Stimulated activated CD8-positive, alpha-beta memory T cell treated with anti-CD3 and anti-CD28 coated beads, Interleukin-7, amount 100 ng/mL, for 48 hours (primary cell): ENCODE measurements at places on chromosomes 4 and X.

GRCh38 chrX:72262077-72262476 lies 15.0 kb downstream of the RPS4X start:
- DNase-seq, result no peak

GRCh38 chr4:76582817-76583087 lies 147.7 kb downstream of the SHROOM3 start:
- DNase-seq, result no peak

DNA sequence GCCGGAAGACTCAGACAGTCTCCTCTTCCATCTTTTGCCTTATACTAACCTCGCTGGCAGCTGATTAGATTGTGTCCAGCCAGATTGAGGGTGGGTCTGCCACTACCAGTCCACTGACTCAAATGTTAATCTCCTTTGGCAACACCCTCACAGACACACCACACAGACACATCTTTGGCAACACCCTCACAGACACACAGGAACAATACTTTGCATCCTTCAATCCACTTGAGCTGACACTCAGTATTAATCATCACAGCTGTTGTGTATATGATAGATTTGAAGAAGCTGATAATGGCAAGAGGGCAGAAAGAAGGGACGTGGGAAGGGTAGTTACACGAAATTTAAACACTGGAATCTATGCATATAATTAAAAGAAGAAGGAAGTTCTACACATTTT lies 139.5 kb downstream of the ANKRD50 start:
- no peak for DNase-seq

DNA sequence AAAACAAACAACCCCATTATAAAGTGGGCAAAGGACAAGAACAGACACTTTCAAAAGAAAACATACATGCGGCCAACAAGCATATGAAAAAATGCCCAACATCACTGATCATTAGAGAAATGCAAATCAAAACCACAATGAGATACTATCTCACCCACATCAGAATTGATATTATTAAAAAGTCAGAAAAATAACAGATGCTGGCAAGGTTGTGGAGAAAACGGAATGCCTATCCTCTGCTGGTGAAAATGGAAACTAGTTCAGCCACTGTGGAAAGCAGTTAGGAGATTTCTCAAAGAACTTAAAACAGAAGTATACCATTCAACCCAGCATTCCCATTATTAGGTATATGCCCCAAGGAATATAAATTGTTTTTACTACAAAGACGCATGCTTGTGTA lies 112.5 kb downstream of the JADE1 start:
- DNase-seq, result no peak

DNA sequence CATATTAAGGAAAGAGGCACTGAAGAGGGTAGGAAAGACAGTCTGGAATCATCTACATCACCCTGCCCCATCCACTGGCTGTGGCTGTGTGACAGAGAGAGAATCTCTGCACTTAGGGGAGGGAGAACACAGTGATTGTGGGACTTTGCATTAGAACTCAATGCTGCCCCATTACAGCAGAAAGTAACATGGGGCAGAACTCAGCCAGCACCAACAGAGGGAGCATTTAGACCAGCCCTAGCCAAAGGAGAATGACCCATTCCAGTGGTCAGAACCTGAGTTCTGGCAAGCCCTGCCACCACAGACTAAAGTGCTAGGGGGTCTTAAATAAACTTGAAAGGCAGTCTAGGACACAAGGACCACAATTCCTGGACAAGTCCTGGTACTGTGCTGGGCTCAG lies 37.9 kb downstream of the ZNF330 start:
- no peak for DNase-seq

GRCh38 chr4:568962-569361 lies 7.1 kb downstream of the TMEM271 start:
- DNase-seq, result no peak

GRCh38 chr4:11549525-11549924 lies 120.8 kb upstream of the HS3ST1 start:
- no peak for DNase-seq

DNA sequence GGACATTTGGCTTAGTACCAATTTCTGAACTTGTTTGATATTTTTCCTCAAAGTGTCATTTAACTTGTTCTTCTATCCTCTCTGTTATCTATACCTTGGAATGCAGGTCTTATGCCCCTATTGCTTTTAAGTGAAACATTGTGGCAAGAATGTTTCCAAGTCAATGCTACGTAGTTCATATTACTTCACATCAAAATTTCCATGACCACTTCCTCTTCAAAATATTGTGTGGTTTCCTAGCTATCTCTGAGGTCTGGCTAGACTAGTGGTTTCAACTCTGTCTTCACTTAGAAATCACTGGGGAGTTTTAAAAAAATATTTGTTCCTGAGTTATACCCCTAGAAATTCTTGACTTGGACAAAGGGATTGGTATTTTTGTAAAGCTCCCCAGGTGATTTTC lies 20.2 kb upstream of the RASGEF1B start:
- no peak for DNase-seq

- no peak for DNase-seq
Observed at GRCh38 chrX:68950937-68951336, 122.1 kb downstream of the EFNB1 start.

GRCh38 chr4:98744372-98745150 lies 86.2 kb upstream of the TSPAN5 start:
- DNase-seq, result no peak

GRCh38 chr4:121943941-121944340 lies 7.9 kb downstream of the TRPC3 start:
- no peak for DNase-seq

DNA sequence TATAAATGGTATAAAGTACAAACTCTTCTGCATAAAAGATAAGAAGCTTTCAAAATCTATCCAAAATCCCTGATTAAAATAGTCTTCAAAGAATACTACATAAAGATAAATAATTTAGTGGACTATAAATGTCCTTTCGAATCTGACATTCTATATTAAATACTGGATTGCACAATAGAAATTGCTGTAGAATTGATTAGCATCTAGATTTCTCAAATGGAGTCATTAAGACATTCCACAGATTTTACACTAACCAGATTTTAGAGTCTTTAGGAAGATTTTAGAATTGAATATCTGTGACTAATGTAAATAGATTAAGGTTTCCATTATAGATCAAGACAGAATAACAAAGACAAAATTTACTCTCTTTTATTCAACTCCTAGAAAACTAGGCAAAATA lies 663.9 kb downstream of the STPG2 start:
- DNase-seq, result no peak

- DNase-seq, result no peak
Observed at GRCh38 chr4:14850455-14851097, 151.7 kb upstream of the CPEB2 start.

GRCh38 chr4:38728631-38729141 lies 54.1 kb downstream of the TLR10 start:
- DNase-seq, result no peak

DNA sequence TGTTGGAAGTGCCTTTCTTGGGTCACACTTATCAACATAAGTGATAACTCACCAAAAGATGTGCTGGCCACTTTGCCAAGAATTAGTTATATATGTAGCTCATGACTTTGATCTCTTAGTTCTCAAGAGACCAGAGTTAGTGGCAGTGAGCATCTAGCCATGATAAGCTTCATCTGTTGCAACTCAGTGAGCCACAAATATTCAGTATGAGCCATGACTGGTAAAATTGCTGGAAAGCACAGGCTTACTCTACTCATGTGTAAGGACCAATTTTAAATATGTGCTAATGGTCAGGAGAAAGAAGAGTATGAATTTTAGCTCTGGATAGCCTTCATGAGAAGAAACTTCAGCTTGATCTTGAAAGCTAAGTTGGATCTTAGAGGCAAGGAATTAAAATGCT lies 59.4 kb upstream of the TLL1 start:
- DNase-seq, result no peak

- no peak for DNase-seq
Observed at GRCh38 chr4:175708739-175709138, 103.3 kb downstream of the GPM6A start.

- DNase-seq, result no peak
Observed at GRCh38 chr4:46993075-46994006, at the start of gene GABRA4. Gene GABRA4, minus strand, starts transcription at chr4:46993581. Its CDS starts 157 bp downstream, at chr4:46993424.

DNA sequence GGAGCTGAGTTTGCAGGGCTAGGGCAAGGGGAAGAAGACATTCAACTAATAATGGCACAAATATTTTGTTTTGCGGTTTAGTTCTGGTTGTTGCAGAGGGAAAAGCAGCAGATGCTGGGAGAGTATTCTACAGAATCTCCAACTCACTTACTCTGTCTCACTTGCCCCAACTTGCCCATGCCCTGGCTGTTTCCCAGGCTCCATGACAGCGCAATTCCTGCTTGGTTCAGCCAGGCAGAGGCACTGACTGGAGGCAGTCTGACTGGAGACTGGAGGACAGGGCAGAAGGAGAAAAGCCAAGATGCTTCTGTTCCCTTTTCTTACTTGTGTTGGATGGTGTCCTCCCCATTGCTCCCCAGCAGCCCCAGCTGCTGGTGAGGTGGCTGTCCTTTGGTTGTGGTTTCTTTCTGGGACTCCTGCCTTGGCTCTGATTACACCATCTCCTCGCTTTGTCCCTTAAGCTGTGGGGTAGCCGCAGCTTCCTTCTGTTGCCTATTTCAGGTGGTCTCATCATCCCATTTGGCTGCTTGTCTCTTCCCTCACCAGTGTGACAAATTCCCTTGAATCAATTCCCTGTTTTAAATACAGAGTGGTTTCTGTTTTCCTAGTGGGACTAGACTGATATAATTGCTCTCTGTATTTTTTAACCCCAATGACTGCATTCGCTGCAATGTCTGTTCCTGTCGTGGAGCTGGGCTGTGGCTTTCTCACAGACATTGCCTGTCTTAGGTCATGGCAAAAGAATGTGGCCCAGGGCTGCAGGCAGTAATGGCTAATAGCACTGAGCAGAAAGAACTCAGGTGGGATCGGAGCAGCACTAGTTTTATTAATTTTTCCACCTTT lies 24.2 kb upstream of the RASL11B start:
- no peak for DNase-seq

DNA sequence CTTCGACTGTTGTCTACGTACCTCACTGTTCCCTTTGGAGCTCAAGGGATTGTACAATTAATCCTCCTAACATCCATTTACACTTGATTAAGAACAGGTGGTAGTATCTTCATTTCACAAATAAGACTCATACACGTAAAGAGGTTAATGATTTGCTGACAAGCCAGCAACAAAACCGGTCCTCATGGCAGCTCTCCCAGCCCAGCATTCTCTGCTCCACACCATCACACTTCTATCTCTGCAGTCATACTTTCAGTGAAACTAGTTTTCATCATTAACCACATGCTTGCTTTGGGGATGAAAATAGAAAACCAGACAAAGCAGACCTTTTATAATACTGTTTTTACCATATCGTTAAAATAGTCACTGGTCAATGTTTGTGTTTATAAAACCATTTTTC lies 28.7 kb upstream of the CASK start:
- no peak for DNase-seq

GRCh38 chr4:147336252-147336651 lies 144.6 kb upstream of the EDNRA start:
- no peak for DNase-seq

GRCh38 chr4:147019091-147019490 lies 73.4 kb upstream of the TTC29 start:
- no peak for DNase-seq

DNA sequence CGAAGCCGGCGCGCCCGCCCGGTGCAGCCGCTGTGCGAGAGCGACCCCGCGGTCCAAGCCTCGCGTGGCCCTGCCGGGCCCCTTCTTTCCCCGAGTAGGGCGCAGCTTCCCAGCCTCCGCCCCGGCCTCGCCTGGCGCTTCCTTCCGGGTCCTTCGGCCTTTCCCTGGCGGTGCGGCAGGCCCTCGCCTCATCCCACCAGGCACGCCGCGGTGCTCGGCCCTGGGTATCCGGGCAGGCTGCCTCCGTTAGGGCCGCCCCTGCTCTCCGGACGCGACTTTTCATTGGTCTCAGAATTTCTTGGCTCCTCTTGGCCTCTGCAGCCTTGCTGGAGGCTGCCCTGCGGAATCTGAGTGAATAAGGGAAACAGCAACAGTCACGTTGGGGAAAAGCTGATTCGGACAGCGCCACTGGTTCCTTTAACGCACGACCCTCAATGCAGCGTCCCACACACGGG lies 429 bp downstream of the UVSSA start:
- peak; percentile 32 for DNase-seq

DNA sequence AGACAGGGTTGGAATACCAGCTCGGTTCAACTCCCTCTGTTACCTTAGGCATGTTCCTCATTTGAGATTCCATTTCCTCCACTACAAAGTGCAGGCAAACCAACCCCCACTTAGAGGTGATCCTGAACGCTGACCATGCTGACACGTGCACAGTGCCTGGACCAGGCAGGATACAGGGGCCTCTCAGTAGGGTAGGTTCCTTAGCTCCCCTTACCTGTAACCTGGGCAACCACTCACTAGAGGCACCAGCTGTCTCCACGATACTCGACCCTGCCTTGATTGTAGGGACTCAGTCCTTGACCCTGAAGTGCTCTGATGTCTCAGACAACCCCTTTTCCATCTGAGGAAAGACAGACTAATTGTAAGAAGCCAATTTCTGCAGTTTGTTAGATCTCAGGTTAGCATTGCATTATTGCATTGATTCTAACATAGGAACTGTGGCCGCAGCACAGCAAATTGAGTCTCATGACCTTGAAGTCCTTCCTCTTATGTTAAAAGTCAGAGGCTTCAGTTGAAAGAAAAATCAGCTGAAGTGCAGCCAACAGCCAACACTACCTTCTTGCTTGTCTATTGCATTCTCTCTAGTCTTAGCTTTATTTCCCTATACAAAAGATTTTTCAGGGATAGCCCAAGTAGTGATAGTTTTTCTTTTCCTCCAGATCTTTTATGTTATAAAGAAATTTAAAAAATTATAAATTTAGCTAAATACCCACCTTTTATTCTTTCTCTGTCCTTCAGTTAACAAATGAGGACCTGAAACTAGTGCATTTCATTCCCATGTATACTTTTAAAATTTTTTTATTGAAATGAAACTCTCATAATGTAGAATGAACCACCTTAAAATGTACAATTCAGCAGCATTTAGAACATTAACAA lies 11.2 kb upstream of the C1QTNF7 start:
- no peak for DNase-seq

GRCh38 chr4:74441744-74442143 lies 3.2 kb upstream of the AREG start:
- no peak for DNase-seq

GRCh38 chr4:145341381-145341780 lies 140.3 kb upstream of the SMAD1 start:
- DNase-seq, result no peak

DNA sequence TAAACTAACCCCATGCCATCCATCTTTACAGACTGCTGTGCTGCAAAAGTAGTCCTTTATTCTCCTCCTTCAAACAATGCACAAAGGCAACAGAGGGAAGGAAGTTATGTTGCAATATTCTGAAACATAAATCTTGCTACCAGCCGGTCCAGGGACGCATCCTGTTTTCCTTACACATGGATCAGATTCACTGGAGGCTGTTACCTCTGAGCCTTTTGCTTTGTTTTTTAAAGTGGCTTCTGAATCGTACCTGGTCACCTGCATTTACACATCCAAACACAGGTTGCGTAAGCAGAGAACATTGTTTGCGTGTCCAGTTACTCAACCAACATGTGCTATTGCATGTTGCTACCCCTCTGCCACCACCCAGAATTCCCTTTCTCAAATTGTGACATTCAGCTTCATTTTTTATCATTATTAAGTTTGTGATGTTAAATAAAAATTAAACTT lies 8.8 kb downstream of the PPARGC1A start:
- DNase-seq, result no peak

GRCh38 chr4:82371497-82371896 lies 2.3 kb downstream of the HNRNPD start:
- DNase-seq, result no peak
